Suppressor macrophage treated with lipopolysaccharide for 1 hour (primary cell): ENCODE measurements at places on chromosomes 13 and 19.

DNA sequence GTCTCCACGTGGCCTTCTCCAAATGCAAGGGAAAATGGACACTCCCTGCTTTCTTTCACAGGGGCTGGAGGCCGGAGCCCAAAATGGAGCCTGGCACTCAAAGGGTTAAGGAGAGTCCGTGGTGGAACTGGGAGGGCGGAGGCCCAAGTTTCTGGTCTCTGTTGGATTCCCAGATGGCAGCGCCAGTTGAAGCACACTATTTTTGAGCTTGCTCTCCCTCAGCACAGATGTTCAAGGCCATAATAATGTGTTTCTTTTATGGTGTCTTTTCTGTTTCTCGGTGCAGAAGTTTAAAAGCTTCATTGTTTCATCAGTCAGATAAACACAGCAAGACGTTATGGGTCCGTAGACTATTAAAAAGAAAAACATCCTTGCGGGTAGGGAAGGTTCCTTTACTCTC lies 67.6 kb downstream of the TNFRSF19 start:
- DNase-seq = no peak

GRCh38 chr13:43783820-43784219 lies 3.0 kb downstream of the ENOX1 start:
- peak; percentile 12 for DNase-seq

DNA sequence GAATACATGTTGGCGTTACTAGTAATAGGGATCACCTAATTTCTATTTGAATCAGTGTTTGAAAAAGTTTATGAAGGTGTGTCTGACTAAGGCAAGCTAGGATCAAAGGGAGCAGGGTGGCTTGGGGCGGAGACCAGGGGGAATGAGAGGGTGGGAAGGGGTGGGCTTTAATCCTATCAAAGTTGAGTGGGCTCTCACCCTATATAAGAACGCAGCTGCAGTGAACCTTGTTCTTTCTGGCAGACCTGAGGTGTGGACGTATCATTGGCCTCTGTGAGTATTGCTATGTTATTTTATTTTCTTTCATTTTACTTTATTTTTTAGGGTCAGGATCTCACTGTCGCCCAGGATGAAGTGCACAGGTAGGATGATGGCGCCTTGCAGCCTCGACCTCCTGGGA lies 37.4 kb downstream of the NLRP12 start:
- DNase-seq = no peak

DNA sequence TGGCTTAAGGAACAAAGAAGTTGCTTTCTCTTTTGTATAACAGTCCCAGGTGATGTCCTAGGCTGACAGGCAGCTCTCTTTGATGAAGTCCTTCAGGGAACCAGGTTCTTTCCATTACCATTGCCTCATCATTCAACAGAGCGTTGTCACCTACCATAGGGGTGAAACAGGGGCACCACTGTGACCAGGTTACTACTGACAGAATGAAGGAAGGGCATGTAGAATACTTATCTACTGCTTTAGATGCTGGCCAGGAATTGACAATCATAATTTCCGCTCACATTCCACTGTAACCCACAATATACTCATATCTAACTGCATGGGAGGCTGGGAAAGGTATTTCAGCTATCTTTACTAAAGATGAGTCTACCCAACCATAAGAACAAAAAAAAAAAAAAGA lies 148.0 kb upstream of the FNDC3A start:
- DNase-seq = no peak

- peak; percentile 17 for DNase-seq
These were observed 64.3 kb downstream of the SPRY2 start for GRCh38 chr13:80276371-80277289.

- no peak for DNase-seq
These were observed 181.8 kb downstream of the TBC1D4 start for GRCh38 chr13:75299913-75300862.

DNA sequence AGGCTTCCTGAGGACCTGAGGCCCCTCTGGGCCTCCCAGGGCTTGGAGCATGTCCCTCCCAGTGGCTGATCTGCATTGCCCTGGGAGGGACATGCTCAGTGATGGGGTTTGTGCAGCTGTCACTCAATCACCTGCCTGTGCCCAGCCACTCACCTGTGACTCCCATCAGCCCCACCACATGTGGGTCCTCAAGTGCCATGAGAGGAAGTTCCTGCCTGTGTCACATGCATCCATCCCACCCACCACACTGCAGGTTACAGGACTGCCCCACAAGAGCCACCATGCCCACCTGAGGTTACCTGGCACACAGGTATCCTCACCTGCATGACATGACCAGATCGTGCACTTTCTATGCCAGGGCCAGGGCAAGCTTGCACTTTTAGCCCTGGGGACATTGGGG lies 80.0 kb downstream of the SCGB2B2 start:
- DNase-seq = no peak

GRCh38 chr19:31985001-31985605 lies 360.3 kb upstream of the ZNF507 start:
- DNase-seq = no peak

DNA sequence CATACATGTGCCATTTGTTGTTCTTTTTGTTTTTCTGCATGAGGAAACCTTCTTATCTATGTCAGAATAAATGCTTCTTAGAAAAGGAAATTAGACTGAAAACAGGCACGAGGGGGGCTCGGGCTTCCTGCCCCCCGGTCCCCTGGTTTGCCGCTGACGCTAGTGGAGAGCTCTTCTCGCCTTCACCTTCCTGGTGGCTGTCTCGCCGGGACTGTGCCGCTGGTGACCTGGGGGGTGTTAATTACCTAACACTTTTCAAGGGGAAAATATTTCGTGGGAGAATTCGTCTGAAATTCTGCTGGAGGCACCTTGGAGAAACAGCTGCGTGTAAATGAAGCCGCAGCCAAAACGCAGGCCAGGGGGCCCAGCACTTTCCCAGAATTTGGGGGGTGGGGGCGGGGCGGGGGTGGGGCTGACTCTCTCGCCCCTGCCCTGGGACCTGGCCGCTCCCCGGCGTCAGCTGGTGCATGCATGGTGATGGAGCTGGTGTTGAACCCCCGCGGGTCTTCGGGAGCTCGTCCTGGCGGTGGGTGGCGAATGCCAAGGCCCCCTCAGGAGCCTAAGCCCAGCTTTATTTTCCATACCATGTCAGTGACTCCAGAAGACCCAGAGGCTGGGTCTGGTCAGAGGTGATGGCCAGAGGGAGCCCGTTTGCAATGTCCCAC lies 58.3 kb upstream of the MCF2L start:
- DNase-seq = no peak

DNA sequence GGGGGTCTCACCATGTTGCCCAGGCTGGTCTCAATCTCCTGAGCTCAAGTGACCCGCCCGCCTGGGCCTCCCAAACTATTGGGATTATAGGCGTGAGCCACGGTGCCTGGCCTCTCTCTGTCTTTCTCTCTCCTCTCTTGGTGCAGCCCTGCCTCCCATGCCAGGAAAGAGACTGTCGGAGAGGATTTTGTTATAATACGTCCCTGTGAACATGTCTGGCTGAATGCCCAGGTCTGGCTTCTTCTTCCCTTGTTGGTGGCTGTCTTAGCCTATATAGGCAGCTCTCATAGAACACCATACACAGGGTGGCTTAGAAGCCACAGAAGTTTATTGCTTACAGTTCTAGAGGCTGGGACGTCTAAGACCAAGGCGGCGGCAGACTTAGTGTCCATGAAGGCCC lies 46.4 kb downstream of the PEX11G start:
- no peak for DNase-seq

DNA sequence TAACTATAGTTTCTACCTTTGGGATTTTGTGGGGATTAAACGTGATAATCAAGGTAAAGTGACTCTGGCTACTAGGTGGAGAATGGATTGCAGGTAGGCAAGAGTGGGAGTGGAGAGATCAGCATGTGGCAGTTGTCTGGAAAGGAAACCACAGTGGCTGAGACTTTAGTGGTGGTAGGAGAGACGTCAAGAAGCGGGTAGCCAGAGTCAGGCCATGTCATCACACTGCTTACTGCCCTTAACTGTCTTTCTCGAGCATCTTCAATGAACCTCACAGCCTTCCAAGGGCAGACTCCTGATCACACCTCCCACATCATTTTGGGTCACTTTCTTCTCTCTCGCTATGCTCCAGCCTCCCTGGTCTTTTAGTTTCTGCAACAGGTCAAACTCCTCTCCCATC lies 28.6 kb upstream of the MBNL2 start:
- DNase-seq = no peak

- DNase-seq = peak; percentile 65
These were observed at the start of gene B3GNT3 for GRCh38 chr19:17794731-17795494. Gene B3GNT3, plus strand, starts transcription at chr19:17795138. Its CDS starts 12,670 bp downstream, at chr19:17807808.

GRCh38 chr19:16235811-16236652 lies 38.3 kb downstream of the AP1M1 start:
- DNase-seq = no peak

GRCh38 chr19:55131421-55131820 lies 14.0 kb upstream of the PPP1R12C start:
- no peak for DNase-seq

- DNase-seq = no peak
These were observed 431.4 kb downstream of the TBC1D4 start for GRCh38 chr13:75050419-75051046.

DNA sequence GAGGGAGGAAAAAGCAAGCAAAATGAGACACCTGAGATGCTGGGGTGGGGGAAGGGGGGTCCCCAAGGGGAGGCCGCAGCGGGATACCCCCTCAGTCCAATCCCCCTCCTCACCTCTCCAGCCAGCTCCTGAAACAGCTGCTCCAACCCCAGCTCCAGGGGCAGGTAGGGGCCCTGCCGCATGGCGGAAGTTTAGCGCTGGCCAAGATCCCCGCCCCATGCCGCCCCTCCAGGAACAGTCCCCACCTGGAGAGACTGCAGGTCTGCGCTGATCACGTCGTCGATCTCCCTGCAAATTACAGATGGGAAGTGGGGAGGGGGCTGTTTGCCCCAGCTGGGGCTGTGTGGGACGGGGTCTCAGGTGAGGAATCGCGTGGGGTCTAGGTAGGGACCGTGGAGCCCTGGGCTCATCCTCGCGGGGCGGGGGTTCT lies 9.0 kb downstream of the CAPN12 start:
- no peak for DNase-seq

- DNase-seq = peak; percentile 50
These were observed at the start of gene ICAM3 for GRCh38 chr19:10339380-10339960. Gene ICAM3, minus strand, starts transcription at chr19:10339624. Its CDS starts 10 bp downstream, at chr19:10339614.

- no peak for DNase-seq
These were observed 25.6 kb downstream of the FCGBP start for GRCh38 chr19:39908803-39909202.

GRCh38 chr19:33350538-33351309 lies 22.8 kb upstream of the CEBPG start:
- peak; percentile 40 for DNase-seq

DNA sequence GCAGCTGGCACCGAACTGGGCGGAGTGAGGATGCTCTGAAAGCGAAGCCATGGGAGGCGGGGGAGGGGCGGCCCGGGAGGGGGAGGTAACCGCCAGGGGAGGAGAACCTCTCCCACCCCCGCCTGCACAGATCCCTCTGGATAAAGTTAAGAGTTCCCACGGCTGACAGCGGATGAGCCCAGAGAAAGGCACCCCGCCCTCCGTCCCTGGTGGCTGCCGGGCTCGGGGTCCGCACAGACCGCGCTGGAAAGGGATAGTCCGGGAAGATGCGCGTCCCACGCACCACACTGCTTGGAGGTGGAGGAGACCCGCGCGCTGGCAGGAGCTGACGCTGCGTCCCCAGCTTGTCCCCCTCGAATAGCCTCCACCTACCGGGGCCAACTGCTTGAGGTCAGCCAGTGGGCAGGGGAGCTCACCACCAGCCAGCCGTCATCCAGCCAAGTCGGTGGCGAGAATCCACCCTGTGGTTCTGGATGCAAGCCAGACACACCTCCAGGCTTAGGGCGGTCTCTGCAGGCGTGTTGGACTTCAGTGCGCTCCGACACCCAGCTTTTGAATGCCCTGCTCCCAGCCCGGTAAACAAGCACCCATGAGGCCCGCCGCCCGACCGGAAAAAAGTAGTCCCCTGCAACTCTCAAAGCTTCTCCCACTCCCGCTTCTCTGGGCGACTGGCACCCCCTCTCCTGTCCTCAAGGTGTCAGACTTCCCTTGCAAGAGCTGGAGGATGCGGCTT lies at the start of gene TRPC4:
Gene TRPC4, minus strand, starts transcription at position 17 of the 733 bp plus-strand sequence. CDS start 86,439 bp downstream, outside the sequence.
- DNase-seq = no peak

GRCh38 chr13:25170554-25171111 lies 1.5 kb downstream of the AMER2 start:
- DNase-seq = no peak

DNA sequence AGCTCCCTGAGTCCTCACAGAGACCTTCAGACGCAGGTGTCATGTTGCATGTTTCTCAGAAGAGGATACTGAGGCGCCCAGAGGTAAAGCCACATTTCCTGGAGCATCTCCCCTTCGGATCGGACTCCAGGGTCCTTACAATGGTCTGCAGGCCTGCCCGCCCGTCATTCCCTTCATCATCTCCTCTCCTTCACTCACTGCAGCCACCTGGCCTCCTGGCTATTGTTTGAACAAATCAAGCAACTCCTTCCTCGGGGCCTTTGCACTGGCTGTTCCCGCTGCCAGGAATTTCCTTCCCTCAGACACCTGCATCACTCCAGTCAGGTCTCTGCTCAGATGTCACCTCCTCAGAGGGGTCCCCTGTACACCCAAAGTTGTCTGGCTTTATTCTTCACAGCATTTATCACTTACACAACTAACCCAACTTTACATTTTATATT lies 20.3 kb downstream of the CEACAM16 start:
- no peak for DNase-seq

DNA sequence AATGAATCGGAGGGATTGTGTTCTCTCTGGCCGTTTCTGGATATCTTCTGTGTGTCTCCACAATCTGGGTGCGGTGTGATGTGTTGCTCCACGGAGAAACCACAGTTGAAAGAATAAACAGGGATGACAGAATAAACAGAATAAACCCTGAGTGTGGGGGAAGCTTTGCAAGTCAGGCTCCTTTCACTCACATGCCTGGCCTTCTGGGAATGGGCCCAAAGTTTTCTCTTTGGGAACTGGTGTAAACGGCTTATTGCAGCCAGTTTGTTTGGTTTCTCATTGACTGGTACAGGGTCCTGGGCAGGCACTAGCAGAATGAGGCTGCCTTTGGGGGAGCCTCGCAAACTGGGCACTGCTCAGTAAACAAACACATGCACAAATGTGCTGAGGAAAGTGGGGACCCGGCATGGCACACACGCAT lies 324.7 kb downstream of the DLEU7 start:
- DNase-seq = peak; percentile 15

GRCh38 chr19:9936326-9937000 lies at the start of gene OLFM2:
Gene OLFM2, minus strand, starts transcription at chr19:9936515. Its CDS starts 149 bp downstream, at chr19:9936366.
- no peak for DNase-seq

- DNase-seq = no peak
These were observed 3.6 kb downstream of the TNFSF11 start for GRCh38 chr13:42577538-42577937.

- DNase-seq = no peak
These were observed 9.8 kb upstream of the KCNN4 start for GRCh38 chr19:43790587-43790986.
